Activated naive CD4-positive, alpha-beta T cell treated with anti-CD3 and anti-CD28 coated beads for 36 hours (primary cell): ENCODE measurements at places on chromosomes 1 and 21. TPM values are rescaled to one million over a fixed set of nuclear protein-coding genes. Genes with fewer than 3 reads are reported as not detected.

DNA sequence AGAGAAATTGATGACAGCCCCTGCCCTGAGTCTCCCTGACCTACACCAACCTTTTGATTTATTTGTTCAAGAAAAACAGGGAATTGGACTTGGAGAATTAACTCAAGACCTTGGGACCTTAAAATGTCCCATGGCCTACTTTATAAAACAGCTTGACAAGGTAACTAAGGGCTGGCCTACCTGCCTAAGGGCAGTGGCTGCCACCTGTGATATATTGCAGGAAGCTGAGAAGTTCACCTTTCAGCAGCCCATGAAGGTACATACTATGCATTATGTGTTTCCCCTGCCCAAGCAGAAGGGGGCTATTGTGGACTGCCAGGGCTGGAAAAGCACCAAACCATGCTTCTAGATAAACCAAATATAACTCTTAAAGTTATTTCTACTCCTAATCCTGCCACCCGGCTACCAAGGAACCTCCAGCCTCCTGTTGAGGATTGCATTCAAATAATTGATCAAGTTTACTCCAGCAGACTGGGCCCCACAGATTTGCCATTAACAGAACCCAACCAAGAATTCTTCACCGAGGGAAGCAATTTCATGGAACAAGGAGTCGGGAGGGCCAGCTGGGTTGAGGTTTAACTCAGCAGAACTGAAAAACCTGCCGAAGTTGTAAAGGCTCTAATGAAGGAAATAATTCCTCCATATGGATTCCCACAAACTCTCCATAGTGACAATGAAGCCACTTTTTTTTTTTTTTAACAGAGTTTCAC, 28.2 kb downstream of the LACTBL1 start:
- DNase-seq, result no peak

The TNFRSF1B gene
- 69.4 TPM for total RNA-seq

DNA sequence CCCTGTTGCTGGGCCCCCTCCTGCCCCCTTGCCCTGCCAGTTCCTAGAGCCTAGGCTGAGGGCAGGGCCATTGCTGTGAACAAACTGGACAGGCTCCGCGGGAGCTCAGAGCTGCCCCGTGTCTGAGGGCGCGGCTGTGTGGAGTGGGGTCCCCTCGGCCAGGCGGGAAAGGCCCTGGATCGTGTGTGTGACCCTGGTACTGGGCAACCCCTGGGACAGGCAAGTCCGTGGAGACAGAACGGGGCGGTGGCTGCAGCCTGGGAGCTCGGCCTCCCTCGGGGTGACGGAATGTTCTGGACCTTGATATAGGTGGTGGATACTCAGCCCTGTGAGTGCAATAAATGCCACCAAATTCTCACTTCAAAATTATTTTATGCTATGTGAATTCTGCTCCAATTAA, 27.7 kb upstream of the C1orf159 start:
- no peak for DNase-seq

The PIGR gene
- not detected for total RNA-seq

The UBE2U gene
- total RNA-seq, result not detected

DNA sequence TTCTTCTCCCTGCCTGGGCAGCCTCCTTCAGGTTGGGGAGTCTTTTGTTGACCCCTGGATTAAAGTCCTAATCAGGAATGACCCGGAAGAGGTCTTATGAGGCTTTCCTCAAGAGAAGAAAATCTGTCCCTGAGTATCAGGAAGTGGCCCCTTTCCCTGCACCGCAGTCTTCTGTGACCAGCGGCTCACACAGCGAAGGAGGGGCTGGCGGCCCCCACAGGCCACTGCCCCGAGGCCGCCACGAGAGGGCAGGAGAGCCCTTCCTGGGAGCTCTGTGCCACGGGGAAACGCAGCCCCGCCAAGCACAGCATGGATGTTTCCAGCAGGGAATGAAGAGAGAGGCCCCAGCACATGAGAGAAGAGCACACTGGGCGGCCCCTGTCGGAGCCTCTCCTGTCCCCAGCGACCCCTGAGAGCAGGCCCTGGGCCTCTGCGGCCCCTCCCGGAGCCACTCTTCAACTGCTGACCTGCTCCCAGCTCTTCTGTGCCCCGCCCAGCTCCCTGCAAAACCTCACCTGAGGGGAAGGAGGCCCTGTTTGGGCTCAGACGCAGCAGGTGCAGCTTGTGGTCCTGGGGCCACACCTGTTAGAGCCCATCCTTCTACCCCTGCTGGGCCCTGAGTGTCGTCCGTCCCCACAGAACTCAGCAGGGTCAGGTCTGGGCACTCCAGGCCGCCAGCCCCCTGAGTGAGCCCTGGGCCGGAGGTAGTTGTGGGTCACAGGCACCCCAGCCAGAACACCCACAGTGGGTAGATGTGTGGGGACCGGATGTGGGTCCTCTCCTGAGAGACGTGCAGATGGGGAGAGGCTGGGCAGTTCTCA, 4.9 kb upstream of the POFUT2 start:
- DNase-seq, result peak; percentile 76

The CRYAA gene
- total RNA-seq, result not detected

DNA sequence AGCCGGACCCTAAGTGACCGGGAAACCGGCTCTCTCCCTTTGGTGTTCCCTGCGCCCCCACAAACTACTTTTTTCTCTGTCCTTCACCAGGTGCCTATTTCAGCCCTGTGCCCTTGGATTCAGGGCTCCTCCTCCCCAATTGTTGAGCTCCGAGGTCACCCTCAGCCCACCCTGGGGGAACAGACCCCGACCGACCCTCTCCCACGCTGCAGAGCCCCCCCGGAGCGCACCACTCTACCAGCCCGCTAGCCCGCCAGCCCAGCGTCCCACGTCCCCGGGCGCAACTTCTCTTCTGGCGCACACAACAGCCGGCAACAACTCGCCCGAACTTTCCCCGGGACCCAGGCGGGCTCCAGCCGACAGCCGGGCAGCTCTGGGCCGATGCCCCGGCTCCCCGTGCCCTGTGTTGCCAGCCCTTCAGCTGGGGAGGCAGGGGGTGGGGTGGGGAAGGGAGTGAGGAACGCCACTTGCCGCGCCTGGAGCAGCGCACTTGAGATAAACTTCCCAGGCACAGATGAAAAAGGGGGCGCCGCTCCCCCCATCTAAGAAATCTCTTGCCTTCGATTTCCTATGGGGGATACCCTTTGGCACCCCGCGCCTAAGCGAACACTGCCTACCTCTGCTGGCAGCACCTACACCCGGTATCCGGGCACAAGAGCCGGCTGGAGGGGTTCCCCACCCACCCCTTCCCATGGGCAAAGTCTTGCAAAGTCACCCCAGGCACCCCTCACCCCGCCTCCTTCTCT, 997 bp downstream of the CASZ1 start:
- DNase-seq, result no peak
